ENCODE measurements at places on chromosomes 6 and 20.
A peak's percentile ranks its signal among the peaks of the same experiment; 100 is the strongest.

- DNase-seq, result no peak
Measured at GRCh38 chr6:157967486-157967885, 14.2 kb upstream of the SYNJ2 start.

DNA sequence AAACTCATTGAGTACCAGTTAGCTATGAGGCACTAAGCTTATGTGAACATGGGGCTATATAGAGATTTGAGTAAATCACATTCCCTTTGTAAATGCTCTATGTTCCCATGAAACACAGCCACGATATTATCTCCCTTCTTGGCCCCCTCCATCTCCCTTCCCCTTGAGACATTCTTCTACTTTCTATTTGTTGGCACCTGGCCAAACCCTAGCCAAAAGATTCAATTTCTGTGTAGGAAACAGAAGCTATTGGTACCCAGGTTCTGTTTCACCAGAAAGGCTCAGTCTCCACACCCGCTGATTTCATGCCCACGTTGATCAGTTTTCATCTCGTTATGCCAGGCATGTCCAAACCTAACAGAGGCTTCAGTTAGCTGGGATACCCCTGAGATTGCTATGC is 145.5 kb upstream of the LAMP5 start:
- no peak for DNase-seq

GRCh38 chr6:166584853-166585429 is 1.5 kb downstream of the RAMACL start:
- no peak for DNase-seq

DNA sequence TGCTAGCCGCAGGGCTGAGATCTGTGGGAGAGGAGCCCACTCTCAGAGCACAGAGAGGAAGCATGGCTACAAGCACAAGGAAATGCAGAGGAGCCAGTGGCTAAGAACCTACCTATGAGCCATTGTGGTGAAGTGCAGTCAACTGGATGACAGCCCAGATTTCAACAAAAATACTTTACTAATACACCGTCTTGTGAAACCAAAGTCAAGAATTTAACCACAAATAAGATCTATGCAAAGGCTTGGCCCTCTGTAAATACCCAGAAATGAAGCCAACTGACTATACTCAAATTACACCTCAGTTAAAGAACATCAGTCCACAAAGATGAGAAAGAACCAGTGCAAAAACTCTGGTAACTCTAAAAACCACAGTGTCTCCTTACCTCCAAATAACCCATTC is 40.1 kb upstream of the PTCHD4 start:
- no peak for DNase-seq

DNA sequence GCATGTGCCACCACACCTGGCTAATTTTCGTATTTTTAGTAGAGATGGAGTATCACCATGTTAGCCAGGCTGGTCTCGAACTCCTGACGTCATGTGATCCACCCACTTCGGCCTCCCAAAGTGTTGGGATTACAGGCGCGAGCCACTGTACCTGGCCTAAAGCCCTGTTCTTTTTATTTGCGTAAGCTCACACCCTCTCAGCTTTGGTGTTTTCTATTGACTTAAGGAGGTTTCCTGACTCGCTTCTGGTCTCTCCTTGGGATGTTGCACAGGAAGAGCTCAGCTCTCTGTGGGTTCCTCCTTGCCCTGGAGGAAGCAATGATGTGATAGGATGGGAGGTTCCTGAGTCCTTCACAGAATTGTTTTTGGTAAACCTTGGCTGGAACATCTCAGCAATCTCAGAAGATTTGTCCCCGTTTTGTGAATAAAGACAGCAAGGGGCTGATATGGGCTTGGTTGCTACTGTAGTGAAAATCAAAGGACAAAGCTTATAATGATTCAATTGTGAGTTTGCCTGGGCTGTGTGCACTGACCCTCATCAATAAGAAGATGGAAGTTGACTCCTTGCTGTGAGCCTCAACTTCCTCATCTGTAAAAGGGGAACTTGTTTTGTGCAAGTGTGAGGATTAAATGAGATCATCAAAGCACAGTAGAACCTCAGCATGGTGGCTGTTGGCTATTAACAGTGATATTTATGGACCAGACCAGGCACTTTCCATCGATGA is 27.0 kb downstream of the TOX2 start:
- DNase-seq, result no peak

GRCh38 chr6:119312441-119312840 is 37.1 kb downstream of the MAN1A1 start:
- DNase-seq, result no peak

GRCh38 chr20:17848249-17849048 is 120.1 kb downstream of the SNX5 start:
- DNase-seq, result no peak

DNA sequence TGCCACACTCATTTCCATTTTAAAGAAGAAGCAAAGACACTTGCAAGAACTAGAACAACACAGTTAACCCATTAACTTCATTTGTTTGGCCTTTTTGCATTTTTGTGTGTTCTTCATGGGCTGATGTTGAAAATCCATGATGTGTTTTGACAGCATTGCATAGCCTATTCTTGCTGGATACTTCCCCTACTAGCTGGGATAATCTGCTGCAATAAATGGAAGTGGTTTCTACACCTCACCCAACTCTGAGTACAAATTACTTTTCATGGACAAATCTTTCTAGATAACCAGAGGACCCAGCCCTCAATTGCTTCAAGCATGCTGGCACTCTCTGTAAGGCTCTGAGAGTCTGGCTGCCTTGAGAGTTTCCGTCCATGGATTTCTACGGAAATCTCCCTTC is 26.5 kb downstream of the CST9L start:
- DNase-seq, result no peak

DNA sequence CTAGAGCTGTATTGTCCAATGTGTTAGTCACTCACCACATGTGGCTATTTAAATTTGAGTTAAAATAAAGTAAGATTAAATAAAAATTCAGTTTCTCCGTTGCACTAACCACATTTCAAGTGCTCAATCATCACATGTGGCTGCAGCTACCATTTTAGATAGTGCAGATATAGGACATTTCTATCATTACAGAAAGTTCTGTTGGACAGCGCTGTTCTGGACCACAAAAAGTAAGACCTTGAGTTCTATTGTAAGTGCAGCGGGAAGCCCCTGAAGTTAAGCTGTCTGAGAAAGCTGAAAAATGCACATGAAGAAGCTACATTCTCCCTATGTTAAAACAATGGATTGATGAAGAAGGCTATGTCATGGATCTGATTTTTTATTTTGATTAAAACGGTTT is 1.1 kb downstream of the ORC3 start:
- DNase-seq, result no peak

GRCh38 chr20:44154521-44155001 is 32.4 kb downstream of the JPH2 start:
- DNase-seq, result no peak

GRCh38 chr6:119187596-119187995 is 109.1 kb upstream of the FAM184A start:
- DNase-seq, result no peak

GRCh38 chr6:138988469-138988834 is 399 bp upstream of the REPS1 start:
- DNase-seq, result no peak

- DNase-seq, result peak; percentile 20
Measured at GRCh38 chr20:36744764-36745191, 1.1 kb downstream of the NDRG3 start.

DNA sequence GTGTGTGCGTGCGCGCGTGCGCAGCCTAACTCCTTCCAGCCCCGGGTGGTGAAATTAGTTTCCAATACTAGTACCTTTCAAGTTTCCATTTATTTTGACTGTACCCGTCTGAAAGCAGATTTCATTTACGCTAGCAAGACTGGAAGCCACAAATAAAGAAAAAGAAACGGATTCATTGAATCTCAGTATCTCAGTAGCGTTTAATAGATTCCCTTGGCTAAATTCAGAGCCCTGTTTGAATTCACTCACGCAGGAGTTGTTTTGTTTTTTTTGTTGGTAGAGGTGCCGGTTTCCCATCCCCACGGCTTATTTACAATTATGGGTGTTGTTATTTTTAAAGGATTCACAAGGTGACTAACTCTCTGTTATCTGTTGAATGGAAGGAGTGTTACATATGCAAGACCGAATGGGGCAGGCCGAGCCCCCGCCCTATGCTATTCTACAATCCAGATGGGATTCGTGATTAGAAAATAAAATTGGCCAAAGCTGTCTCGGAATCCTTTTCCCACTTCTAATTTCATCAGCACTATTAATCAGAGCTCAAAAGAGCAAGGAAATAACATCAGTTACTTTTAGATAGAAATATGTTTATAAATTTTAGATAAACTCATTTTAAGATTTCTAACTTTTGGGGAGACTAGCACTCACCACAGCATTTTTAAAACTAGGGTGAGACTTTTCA is 2.3 kb upstream of the INSM1 start:
- peak; percentile 80 for DNase-seq

DNA sequence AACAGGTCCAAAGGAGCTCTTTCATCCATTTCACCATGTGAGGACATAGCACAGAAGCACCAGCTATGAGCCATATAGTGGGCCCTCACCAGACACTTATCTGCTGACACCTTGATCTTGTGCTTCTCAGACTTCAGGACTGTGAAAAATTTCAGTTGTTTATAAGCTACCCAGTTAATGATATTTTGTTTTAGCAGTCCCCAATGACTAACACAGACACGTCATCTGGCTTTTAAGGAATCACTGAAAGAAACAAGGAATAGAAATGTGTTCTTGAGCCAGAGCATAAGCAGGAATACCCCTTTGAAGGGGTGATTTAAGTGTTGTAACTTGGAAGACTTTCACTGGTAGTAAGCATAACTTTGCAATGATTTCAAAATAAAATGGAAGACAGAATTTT is 214.7 kb upstream of the PTCHD4 start:
- no peak for DNase-seq

- no peak for DNase-seq
Measured at GRCh38 chr6:40965046-40965445, 74.0 kb downstream of the UNC5CL start.

GRCh38 chr6:44603044-44603686 is 215.7 kb downstream of the CDC5L start:
- no peak for DNase-seq

DNA sequence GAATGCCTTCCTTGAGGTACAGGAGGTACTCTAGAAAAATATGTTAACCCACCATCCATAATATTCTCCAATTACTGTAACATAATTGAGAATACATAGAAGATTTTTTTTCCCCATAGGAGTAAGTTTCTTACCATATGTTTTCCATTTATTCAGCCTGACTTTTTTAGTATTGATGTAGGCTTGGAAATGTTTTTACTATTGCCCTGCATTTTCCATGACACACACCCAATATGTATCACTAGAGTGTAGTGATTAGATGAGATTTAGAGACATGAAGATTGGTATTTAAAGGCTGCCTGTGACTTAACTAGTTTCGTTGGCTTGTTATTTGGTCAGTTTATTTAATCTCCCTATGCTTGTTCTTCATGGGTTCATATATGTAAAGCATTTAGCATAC is 39.5 kb downstream of the KCNQ5 start:
- no peak for DNase-seq

DNA sequence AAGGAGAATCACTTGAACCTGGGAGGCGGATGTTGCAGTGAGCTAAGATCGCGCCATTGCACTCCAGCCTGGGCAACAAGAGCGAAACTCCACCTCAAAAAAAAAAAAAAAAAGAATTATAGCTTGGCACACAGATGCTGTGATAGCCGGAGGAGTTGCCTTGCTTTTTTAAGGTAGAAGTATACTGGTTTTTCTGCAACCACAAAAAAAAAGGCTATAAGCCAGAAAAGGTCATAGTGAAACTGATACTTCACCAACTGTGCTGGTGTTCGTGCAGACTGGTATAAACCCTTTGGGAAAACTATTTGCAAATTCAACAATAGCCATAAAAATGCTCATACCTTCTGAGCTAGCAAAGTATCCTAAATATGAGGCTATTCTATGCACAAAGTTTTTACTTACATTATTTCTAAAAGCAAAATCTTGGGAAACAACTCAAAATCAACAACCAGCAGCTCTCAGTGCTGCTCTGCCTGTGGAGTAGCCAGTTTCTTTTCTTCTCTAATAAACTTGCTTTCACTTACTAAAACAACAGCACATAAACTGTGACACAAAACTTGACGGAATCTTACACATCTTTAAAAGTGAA is 44.0 kb downstream of the B4GALT5 start:
- DNase-seq, result no peak

DNA sequence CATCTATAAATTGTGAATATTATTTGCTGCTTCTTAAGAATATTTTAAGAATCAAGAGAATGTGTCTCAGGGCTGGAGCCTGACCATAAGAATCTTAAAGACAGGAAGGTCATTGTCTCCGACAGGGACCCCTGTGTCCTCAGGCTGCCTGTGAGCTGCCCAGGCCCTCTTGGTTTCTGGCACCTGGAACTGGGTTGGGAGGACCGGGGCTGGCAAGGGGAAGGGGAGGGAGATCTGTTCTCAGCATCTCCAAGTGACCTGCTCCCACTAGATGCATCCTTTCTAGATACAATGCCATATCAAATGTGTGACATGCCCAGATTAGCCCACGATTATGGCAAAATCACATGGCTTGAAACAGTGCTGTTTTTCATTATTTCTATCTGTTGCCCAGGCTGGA is 110.5 kb downstream of the SCML4 start:
- DNase-seq, result no peak

Data from NCI-H1105 treated with DMSO at 0.1 percent for 48 hours (cell line).